Stimulated activated CD8-positive, alpha-beta memory T cell treated with anti-CD3 and anti-CD28 coated beads, Interleukin-4, amount 100 ng/mL, for 1 hour (primary cell): ENCODE measurements at places on chromosomes 11 and 22.

DNA sequence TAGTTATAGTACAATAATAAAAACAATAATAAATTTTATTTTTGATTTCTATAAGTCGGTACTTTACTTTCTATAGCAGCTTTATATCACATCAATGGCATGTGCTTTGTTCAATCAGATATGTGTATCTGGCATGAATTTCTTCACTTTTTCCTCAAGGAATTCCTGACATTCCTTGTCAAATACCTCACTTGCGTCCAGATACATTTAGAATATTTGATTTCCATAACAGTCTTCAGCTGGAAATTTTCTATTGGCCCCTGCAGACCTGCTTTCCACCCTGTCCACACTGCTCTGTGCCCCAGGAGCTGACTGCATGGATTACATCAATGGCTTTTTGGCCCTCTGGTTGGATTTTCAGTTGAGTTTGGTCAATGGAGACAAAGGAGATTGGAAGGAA is 93.2 kb downstream of the FAR1 start:
- no peak for DNase-seq

DNA sequence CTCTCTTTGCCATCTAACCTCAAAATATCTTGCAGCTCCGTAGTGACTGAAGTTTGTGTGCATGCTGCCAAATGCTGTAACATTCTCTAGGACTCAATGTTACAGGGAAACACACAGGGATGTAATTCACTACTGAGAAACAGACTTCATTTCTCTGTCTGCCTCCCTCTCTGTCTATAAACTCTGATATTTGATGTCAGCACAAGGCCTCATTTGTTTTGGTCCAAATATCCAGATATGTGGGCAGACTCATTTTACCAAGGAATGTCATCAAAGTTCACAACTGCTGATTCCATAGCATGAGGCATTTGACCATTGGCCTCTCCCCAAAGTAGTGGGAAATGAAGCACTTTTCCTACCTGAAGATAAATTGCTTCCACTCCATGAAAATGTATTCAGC is 2.5 kb upstream of the PRRG4 start:
- DNase-seq, result no peak

- no peak for DNase-seq
These were observed 5.6 kb downstream of the CHST1 start for GRCh38 chr11:45659818-45660160.

GRCh38 chr22:40666151-40666848 is 13.0 kb upstream of the MCHR1 start:
- no peak for DNase-seq

DNA sequence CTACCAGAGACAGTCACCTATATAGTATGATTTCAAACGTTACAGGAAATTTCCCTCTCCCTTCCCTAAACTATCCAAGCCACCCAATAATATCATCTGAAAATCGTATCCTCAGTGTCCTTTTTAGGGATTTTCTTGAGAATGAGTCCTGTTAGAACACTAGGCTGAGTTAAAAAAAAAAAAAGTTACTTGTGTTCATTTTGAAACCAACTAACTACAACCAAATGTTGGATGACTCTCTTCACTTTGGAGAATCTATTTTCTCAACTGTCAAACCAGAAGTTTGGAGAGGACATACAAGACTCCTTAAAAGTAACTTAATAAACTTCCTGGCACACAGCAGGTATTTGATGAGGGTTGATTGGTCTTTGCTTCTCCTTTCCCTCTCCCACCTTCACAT is 183.2 kb upstream of the SESN3 start:
- no peak for DNase-seq

DNA sequence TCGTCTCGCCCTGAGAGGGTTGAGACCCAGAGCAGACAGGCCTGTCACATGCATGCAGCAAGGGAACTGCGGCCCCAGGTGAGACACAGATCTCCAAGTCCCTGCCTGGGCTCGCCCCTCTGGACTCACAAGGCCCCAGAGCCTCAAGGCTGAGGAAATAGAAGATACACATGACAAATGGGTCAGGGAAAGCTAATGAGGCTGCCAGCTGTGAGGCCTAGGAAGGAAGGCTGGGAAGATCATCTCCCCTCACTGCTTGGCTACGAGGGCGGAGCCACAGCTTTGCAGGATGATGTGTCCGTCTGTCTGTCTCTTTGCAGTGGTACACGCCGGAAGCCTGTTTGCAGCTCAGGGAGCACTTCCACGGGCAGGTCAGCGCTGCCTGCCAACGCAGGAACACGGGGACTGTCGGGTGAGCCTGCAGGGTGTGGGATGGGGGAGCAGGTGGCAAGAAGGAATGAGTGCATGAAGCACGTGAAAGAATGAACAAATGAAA is 4.5 kb downstream of the RAB36 start:
- no peak for DNase-seq

GRCh38 chr22:44698531-44699421 is 3.2 kb upstream of the PRR5 start:
- no peak for DNase-seq

GRCh38 chr22:20889025-20889704 is 28.0 kb upstream of the CRKL start:
- DNase-seq, result no peak
